ENCODE measurements at places on chromosomes 6 and 20.

DNA sequence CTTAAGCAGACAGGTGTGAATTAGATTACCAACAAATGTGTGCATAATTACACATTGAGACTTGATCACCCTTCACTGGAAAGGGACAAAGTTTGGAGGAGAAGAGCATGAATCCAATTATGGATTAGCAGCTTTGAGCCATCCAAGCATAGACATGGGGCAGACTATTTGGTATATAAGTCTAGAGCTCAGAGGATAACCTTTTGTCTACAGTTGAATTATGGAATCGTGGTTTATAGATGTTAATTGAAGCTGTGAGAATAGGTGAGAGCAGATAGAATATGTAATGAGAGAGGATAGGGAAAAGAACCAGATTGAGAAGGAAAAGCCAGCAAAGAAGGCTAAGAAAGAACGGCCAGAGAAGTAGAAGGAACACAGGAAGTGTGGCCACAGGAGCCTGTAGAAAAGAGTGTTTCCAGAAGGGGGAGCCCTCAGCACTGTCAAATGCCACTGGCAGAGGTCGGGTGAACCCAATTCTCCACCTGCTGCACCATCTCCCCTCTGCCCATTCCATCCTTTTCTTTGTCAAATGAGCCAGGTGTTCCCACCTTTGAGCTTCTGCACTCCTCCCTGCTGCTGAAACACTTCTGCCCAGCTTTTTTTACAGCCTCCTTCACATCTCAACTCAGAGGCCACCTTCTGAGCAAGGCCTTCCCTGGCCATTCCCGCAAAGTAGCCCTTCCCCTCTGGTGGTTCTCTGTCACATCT, 7.3 kb downstream of the DNTTIP1 start:
- DNase-seq: peak; percentile 59

GRCh38 chr6:170003451-170004160, 252.2 kb downstream of the ERMARD start:
- peak; percentile 79 for DNase-seq

GRCh38 chr6:149680503-149680902, 32.0 kb upstream of the KATNA1 start:
- no peak for DNase-seq

DNA sequence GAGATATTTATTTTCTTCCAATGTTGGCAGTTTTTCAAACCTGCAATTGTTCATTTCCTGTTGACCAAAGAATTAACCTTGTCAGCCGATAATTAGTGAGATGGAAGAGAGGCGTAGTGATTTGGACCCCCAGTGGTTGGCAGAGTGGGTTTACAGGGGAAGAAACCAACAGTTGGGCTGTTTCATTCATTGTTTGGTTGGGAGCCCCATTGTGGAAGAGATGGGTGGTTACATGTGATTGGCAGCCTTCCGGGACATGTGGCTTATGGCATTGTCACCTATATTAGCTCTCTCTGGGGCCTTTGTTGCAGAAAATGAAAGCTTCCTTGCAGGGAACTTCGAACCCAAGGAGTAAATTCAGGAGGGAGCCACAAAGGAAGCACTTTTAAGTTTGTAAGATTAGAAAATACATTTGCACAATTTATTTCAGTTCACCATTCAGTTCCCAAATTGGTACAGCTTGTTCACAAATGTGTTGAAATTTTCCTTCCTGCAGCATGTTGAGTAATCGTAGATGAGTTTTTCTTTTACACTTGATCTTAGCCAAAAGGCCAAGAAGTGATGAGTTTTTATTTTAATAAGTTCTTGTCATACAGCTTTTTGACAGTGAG, 50.3 kb upstream of the CDKAL1 start:
- peak; percentile 73 for DNase-seq

DNA sequence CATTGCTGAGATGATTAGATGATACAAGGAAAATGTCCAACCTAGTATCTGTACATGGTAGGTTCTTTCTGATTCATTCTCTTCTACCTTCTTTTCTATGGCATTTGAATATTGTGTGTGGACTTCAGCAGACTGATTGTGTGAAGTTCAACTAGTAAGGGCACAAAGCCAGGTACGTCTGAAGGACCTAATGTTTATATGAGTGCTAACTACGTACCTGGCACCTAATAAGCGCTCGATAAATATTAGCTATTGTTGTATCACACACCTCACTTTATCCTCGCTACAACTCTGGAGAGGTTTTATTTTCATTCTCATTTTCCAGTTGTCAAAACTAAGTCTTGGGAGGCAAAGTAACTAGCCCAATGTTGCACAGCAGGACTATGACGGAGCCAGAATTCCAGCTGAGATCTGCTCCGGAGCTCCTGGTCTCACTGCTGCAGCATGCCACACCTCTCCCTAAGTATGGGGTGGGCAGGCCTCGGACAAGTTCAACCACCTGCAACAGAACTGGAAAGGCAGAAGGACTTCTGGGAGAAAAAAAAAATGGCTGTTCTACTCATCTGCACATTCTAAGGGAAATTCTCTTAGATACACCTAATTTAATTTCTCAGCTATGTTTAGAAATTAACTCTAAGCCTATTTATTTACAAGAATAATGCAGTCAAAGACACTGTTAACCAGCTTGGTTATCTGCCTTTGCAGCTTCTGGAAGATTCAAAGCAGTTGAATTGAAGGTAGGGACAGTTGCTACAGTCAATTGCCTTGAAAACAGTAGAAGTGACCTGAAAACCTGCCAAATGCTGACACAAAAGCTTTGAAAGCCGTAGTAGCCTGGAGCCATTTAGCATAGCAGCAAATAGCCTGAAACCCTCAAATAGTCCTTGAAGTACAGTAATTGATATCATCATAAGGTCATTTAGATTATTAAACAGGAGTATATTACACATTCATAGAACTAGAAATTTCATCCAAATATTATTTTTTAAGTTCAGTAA, 165.0 kb downstream of the PDE7B start:
- no peak for DNase-seq

GRCh38 chr6:219641-220198, 72.6 kb upstream of the DUSP22 start:
- peak; percentile 94 for DNase-seq

DNA sequence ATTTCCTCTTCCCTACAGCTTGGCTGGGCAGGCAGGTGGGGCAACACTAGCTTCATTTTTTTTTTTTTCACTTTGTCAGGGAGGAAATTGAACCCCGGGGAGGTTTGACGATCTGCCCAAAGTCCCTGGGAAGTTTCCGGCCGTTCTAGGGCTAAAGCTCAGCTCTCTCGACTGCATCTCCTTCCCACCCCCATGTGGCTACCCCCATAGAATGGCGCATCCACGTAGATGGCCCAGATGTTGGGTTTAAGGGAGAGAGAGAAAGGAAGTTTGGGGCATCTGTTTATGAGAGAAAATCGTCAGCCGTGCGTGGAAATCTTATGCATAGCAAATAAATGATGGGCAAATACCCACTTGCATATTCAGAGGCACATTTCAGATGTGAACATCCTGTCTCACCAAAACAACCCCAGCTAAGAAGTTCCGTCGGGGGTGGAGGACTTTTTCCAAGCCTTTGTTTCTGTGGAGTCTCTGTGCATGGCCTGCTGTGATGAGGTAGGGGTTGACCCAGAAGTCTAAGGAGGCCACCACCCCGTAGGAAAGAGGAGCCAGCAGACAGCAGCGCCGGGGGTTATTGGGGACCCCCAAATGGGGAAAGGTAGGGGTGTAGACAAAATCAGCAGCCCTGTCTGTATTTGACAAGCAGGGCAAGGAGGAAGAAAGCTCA, 40.5 kb upstream of the ZNF831 start:
- DNase-seq: no peak

DNA sequence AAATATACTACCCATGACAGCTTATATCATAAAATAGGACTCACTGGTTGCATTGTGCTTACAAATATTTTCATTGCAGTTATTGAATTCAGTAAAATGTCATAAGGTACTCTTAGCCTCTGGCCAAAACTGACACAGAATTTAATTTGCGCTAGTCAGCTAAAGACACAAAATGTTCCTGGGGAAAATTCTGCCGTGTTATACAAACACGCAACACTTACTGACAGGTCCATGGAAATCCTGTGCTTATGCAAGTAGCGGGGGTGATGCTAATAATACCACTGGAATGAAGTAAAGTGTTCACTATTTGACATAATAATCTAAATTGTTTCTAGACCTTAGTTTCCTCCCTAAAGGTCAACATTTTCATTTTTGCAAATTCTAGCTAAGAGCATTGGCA, 354.4 kb upstream of the RSPO3 start:
- DNase-seq: no peak

DNA sequence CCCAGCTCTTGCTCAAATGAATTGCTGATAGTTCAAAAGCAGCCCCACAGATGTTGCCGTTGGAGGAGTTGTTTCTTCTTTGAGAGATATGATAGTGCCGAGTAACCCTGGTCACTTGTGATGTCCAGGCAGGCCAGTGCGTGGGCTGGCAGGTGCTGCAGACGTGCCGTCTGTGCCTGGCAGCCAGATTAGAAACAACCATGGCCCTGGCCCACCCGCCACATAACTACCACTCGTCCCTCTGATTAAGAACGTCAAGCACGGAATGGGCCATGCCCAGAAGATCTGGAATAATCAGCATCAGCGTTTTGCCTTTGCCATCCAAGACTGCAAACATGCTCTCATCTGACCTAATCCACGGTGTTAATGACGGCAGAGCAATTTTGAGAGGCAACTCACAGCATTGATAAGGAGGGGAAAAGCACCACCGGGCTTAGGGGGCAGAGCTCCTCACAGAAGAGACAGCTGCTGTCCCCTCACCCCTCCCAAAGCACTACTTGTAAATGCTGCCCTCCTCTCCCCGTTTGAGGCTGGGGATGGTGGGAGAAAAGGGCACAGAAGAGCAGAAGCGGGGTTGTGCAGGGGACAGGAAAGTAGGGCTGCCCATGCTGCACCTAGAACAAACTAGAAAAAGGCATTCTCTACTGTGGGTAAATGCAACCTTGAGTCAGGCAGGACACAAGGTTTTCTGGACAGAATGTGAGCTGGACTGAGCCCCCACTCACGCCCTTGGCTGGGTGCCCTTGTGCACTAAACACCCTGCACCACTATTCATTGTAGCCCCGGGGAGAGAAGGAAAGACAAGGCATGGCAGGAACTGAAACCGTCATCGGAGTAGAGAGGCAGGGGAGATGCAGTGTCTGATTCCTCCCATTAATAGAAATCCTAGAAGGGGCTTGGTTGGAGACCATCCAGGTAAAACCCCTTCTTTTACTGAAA, 5.3 kb upstream of the CPNE5 start:
- DNase-seq: no peak

- no peak for DNase-seq
Observed at GRCh38 chr20:38256021-38256420, 4.5 kb downstream of the KIAA1755 start.

DNA sequence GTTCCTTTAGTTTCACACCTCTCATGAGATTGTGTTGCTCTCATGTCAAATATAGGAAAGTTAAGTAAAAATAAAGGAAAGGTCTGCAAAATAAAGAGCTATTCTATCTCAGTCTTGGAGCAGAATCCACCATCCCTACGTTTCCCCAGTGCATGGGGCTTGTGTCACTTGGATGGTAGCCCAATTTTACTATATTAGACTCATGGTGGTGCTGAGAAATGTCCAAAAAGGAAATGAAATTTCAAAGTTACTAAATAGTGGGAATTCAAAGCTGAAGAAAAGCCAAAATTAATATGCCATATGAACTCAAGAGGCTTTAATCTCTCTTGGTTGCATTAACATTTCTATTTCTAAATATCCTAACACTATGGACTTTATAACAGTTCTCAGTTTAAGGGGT, 1283.3 kb upstream of the GJE1 start:
- no peak for DNase-seq

GRCh38 chr6:79234150-79235022, at the start of gene HMGN3:
HMGN3 (minus strand) TSS chr6:79234682.
- peak; percentile 96 for DNase-seq

DNA sequence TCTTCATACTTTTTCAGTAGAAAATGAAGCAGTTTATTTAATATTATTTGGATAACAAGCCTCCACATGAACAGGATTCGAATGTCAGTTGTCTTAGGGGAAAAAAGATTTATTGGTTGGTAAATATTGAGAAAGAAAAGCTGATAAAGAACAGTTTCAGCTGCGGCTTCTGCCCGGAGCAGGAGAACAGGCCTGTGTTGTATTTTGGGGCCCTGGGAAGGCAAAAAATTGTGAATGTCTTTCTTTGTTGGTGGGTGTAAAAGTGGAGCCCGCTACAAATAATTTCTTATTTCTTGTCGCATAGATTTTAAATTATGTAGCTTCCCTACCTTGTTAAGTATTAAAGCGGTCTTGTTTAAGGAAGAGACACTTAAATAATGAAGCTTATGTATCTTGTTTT, 90.5 kb upstream of the PAX1 start:
- DNase-seq: no peak

GRCh38 chr6:135906542-135906941, 55.0 kb downstream of the PDE7B start:
- DNase-seq: no peak

GRCh38 chr20:34222208-34222607, 19.0 kb upstream of the ASIP start:
- DNase-seq: peak; percentile 90

DNA sequence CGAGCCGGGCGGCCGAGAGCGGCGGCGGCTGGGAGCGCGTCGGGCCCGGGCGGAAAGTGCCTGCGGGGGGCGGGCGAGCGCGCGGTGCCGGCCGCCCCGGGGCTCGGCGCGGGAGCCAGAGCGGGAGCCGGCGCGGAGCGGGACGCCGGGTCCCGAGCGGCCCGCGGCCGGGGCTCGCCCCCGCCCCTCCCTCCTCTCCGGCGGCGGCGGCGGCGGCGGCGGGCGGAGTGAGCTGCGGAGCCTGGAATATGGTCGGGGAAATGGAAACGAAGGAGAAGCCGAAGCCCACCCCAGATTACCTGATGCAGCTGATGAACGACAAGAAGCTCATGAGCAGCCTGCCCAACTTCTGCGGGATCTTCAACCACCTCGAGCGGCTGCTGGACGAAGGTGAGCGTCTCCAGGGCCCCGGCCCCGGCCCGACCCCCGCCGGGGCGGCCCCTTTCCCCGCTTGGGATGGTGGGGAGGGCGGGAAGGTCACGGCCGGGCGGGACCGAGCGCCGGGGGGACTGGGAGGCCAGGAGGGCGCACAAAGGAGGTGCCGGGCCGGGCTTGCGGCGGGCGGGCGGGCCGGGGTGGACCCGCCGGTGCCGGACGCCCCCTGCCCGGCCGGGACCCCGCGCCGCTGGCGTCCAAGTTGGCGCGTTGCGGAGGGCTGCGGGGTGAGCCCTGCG, 565 bp downstream of the QKI start:
- no peak for DNase-seq

DNA sequence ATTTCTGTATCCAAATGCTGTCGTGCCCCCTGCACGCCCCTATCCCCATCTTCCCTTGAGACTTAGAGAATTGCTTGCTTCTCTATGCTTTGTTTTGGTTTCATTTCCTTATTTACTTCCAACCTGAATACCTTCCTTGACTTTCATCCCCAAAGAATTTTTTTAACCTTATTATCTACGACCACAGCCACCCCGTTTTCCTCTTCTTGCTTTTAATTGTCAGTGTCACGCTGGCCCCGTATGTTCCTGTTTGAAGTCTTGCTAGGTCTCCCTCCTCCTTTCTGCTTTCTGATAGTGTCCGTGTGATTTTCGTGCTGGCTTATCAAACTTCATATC, 40.1 kb downstream of the RNF217 start:
- no peak for DNase-seq

GRCh38 chr6:160357088-160357487, 8.9 kb downstream of the SLC22A3 start:
- DNase-seq: no peak
